ENCODE measurements at places on chromosomes 13 and 19. TPM values are rescaled to one million over a fixed set of nuclear protein-coding genes. Genes with fewer than 3 reads are reported as not detected.

The OPA3 gene
- 11.1 TPM for polyA plus RNA-seq

The SIGLEC12 gene
- polyA plus RNA-seq, result not detected

The FPR1 gene
- polyA plus RNA-seq, result not detected

The KIR2DL3 gene
- polyA plus RNA-seq, result not detected

The FGF22 gene
- polyA plus RNA-seq, result 0.93 TPM

The PRR19 gene
- polyA plus RNA-seq, result 1.3 TPM

The ZNF723 gene
- not detected for polyA plus RNA-seq

The CACNG6 gene
- polyA plus RNA-seq, result 1.2 TPM

- H3K4me1 ChIP-seq, result no peaks in the 10 kb centered on the region
- H3K27ac ChIP-seq, result peak overlapping the region; percentile 87
- peak overlapping the region; percentile 91 for H3K4me3 ChIP-seq
- DNase-seq, result peak; percentile 85
- no peaks in the 10 kb centered on the region for H3K27me3 ChIP-seq
- H3K36me3 ChIP-seq, result peaks cover 2% of the 10 kb centered on the region
These were observed 781 bp downstream of the QPCTL start for GRCh38 chr19:45693106-45693788.

- no peak for DNase-seq
- H3K27ac ChIP-seq, result peak overlapping the region; percentile 92
- no peaks in the 10 kb centered on the region for H3K27me3 ChIP-seq
- peaks cover 29% of the 10 kb centered on the region for H3K4me1 ChIP-seq
These were observed 1.4 kb upstream of the CIC start for GRCh38 chr19:42267644-42268141.

GRCh38 chr19:39473443-39473960, 7.1 kb upstream of the TIMM50 start:
- no peaks in the 10 kb centered on the region for H3K4me1 ChIP-seq
- no peaks in the 10 kb centered on the region for H3K27me3 ChIP-seq
- no peak for DNase-seq

GRCh38 chr19:43422689-43423066, 8.0 kb downstream of the TEX101 start:
- H3K4me1 ChIP-seq, result no peaks in the 10 kb centered on the region
- no peak for DNase-seq
- H3K27ac ChIP-seq, result no peak overlapping the region
- no peaks in the 10 kb centered on the region for H3K36me3 ChIP-seq

- H3K4me3 ChIP-seq, result peak within 1 kb of the TSS; percentile 96
- no peaks in the 10 kb centered on the region for H3K27me3 ChIP-seq
- peak within 1 kb of the TSS; percentile 34 for H3K27ac ChIP-seq
- peaks cover 5% of the 10 kb centered on the region for H3K4me1 ChIP-seq
These were observed at the start of gene LHFPL6 for GRCh38 chr13:39602614-39603366. Gene LHFPL6, minus strand, starts transcription at chr13:39603193.

DNA sequence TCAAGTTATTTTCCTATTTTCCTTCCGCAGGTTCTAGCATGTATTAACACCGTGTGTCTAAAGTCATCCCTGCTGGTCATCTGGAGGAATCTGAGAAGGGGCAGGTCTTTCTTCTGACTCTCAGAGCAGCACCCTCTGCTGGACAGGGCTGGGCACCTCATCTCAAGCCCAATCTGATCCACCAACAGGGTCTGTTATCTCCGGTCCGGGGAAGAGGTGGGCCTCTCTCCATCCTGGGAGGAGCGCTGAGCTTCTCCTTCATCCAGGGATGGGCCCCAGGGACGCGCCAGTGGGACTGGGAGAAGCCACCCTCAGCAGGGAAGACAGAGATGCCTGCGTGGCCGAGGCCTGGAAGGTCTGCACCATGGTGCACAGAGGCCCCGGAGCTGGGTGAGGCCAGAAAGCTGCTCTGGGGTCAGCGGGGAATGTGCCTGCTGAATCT, 26.0 kb upstream of the ZNF331 start:
- peak; percentile 79 for DNase-seq
- no peaks in the 10 kb centered on the region for H3K27me3 ChIP-seq
- no peaks in the 10 kb centered on the region for H3K36me3 ChIP-seq
- no peaks in the 10 kb centered on the region for H3K4me1 ChIP-seq
- H3K4me3 ChIP-seq, result peak overlapping the region; percentile 17

DNA sequence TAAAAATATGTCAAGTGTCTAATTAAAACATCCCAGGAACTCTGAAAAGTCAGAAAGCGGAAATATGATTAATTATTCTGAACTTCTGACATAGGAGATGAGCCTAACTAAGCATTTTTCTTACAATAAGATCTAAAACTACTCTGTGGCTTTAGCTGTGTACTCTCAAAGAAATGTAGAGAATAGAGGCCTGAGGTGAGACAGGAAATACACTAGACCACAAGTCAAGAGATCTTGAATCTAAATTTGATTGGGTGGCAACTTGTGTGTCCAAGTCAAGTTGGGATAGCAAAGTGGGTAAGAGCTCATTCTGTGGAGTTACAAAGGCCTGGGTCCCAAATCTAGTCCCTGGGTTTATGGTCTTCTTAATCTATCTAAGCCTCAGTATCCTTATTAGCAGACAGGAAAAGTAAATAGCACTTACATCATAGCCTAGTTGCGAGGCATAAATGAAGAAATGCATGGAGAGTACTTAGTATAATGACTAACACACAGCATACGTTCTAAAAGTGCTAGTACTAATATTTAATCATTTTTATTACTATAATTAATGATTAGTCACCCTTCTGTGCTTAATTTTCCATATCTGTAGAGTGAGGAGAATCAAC, 9.4 kb upstream of the LRRC63 start:
- H3K4me1 ChIP-seq, result no peaks in the 10 kb centered on the region
- no peak for DNase-seq
- H3K36me3 ChIP-seq, result no peaks in the 10 kb centered on the region
- H3K27ac ChIP-seq, result no peak overlapping the region
- no peaks in the 10 kb centered on the region for H3K27me3 ChIP-seq
- no peak overlapping the region for H3K4me3 ChIP-seq

DNA sequence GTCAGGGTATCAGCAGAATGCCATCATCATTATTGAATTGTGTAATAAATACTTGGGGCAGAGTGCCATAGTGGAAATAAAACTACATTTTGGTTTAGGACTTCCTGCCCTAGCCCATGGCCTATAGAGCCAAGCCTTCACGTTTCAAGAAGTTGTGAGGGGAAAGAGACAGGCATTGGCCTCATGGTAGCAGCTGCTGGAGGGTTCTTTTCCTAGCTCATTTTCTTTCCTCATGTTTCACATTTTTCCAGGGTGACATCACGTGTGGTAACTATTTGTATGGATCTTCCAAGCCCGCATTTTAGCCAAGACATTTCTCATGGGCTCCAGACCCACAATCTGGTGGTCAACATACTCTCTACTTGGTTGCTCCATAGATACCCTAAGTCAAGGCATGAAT, 80.4 kb downstream of the LRCH1 start:
- no peaks in the 10 kb centered on the region for H3K36me3 ChIP-seq
- H3K4me3 ChIP-seq, result no peak overlapping the region
- H3K4me1 ChIP-seq, result peaks cover 36% of the 10 kb centered on the region
- no peak for DNase-seq
- H3K27ac ChIP-seq, result peak overlapping the region; percentile 53

GRCh38 chr13:41809962-41810361, 150.9 kb downstream of the VWA8 start:
- no peak for DNase-seq
- H3K4me3 ChIP-seq, result no peak overlapping the region
- H3K27me3 ChIP-seq, result no peaks in the 10 kb centered on the region
- no peak overlapping the region for H3K27ac ChIP-seq

- no peaks in the 10 kb centered on the region for H3K4me1 ChIP-seq
- no peak overlapping the region for H3K27ac ChIP-seq
- H3K4me3 ChIP-seq, result no peak overlapping the region
- H3K27me3 ChIP-seq, result no peaks in the 10 kb centered on the region
These were observed 306.0 kb downstream of the GPC5 start for GRCh38 chr13:91704398-91704797.

DNA sequence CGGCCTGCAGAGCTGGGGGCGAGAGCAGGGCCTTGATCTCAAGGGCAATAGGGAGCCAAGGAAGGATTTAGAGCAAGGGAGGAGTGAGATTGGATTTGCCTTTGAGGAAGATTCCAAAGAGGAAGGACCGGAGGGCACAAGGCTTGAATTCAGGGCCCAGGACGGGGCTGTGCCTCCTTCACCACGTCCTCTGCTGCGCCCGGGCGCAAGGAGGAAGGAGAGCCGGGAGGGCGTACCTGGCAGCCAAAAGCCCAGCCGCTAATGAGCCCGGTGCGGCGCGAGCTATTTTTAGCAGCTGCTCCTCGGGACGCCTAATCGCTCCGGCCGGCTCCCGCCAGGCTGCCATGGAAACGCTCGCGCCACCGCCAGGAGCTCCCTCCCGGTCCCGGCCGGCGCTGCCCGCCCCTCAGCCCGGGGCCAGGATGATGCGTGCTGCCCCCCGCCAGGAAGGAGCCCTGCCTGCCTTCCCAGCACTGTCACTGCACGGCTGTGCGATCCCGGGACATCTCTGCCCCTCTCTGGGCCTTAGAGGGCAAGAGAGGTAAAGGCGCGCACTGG, 31.3 kb downstream of the TINCR start:
- no peaks in the 10 kb centered on the region for H3K4me1 ChIP-seq
- H3K4me3 ChIP-seq, result no peak overlapping the region
- H3K27me3 ChIP-seq, result no peaks in the 10 kb centered on the region
- no peak overlapping the region for H3K27ac ChIP-seq

- H3K4me1 ChIP-seq, result peaks cover 17% of the 10 kb centered on the region
- no peaks in the 10 kb centered on the region for H3K36me3 ChIP-seq
- H3K4me3 ChIP-seq, result no peak overlapping the region
- no peak for DNase-seq
- no peak overlapping the region for H3K27ac ChIP-seq
- 0 out of 2 replicates have a peak, but pooled peaks cover under 1% of the 10 kb centered on the region for H3K27me3 ChIP-seq
These were observed 2.6 kb upstream of the SLC27A1 start for GRCh38 chr19:17467471-17468301.

DNA sequence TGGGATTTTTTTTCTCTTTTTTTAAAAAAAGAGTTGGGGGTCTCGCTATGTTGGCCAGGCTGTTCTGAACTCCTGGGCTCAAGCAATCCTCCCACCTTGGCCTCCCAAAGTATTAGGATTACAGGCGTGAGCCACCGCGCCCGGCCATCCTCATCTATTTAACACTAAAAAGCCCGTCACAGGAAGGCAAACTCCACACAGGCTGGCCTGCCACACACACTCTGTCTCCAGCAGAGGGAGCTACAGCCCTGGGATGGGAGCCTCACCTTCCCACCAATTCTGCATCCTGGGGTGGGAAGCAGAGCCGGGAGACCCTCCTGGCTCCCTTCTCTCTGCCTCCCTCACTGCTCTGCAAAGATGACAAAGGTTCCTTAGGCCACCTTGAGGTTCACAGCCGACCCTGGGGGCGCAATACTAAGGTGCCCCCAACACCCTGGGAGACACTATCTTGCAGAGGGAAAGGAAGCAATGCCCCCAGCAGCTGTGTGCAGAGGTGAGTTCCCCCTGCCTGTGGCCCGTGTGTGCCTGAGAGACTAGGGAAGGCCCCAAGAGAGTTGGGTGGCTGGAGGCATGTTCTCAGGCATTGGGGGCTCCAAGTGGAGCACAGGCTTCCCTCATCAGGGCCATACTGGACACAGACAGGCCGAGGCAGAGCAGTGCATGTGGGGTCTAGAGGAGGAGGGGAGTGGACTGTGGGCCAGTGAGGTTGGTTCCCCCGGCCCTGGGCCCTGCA, 27.4 kb upstream of the TIMM44 start:
- no peaks in the 10 kb centered on the region for H3K27me3 ChIP-seq
- no peak overlapping the region for H3K4me3 ChIP-seq
- no peaks in the 10 kb centered on the region for H3K4me1 ChIP-seq

Data from SK-N-SH (cell line).